ENCODE measurements at places on chromosomes 13 and 19.

GRCh38 chr19:5927441-5927821 lies 13.4 kb downstream of the CAPS start:
- no peak for DNase-seq

GRCh38 chr13:53151336-53152056 lies 122.9 kb downstream of the OLFM4 start:
- no peak for DNase-seq

DNA sequence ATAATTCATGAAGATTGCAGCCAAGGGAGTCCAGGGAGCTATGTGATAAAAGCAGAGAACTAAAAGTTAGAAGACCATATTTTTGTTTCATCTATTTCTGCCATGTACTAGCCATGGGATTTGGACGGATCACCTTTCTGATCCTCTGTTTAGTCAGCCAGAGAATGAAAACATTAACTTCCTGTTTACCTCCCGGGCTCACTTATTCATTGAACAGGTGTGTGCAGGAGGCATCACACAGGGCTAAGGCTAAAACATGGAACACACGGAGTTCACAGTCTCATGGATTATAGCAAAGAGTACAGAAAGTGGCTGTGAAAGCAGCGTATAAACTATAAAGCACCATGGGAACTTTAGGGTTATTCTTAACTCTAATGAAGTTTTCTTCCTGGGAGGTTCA lies 96.8 kb downstream of the GPR12 start:
- DNase-seq = no peak

DNA sequence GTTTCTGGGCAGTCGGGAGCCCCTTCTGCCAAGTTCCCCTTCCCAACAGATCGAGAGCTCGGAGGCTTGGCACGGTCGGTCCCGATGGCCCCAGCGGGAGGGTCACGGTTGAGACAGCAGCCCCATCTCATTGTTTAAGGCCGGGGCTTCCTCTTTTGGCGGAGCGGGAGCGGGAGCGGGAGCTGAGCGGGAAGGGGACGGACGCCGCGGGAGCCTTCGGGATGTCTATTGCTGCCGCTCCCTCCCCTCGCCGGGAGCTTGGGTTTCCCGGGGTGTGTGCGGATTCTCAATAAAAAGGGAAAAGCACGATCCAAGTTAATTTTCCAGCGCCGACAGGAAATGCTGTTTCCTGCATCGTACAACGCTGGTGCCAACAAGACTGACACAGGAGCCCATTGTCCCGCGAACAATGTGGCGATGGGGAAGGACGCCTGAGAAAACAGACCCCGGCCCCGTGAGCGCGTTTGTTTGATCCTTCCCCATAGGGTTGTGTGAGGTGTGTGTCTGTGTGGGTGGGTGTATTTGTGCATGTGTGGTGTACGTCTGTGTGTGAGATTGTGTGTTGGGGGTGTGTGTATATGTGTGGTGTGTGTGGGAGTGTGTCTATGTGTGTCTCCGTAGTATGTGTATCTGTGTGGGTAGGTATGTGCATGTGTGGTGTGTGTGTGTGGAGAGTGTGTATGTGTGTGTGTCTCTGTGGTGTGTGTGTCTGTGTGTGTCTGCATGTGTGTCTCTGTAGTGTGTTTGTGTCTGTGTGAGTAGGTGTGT lies 36.3 kb upstream of the FLT1 start:
- DNase-seq = no peak

- DNase-seq = no peak
Measured at GRCh38 chr13:48161530-48162179, 66.8 kb upstream of the MED4 start.

GRCh38 chr13:30665638-30666037 lies 47.9 kb downstream of the USPL1 start:
- DNase-seq = no peak

DNA sequence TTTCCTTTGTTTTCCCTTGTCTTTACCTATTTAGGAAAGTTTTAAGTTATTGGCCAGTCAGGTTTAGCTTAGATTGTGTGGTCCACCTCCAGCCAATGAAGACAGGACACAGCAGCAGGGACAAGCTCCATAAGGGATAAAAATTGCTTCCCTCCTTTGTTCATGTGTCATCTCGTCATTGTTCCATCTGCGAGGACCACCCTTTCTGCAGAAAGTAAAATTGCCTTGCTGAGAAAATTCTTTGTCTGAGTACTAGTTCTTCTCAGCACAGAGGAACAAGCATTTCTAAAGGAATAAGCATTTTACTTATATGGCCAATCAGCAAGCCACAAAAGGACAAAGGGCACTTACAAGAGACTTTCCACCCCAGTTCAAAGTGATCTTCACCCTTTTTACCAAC lies 11.4 kb downstream of the ZNF560 start:
- DNase-seq = no peak

GRCh38 chr19:3007975-3008374 lies 21.1 kb downstream of the TLE2 start:
- no peak for DNase-seq

DNA sequence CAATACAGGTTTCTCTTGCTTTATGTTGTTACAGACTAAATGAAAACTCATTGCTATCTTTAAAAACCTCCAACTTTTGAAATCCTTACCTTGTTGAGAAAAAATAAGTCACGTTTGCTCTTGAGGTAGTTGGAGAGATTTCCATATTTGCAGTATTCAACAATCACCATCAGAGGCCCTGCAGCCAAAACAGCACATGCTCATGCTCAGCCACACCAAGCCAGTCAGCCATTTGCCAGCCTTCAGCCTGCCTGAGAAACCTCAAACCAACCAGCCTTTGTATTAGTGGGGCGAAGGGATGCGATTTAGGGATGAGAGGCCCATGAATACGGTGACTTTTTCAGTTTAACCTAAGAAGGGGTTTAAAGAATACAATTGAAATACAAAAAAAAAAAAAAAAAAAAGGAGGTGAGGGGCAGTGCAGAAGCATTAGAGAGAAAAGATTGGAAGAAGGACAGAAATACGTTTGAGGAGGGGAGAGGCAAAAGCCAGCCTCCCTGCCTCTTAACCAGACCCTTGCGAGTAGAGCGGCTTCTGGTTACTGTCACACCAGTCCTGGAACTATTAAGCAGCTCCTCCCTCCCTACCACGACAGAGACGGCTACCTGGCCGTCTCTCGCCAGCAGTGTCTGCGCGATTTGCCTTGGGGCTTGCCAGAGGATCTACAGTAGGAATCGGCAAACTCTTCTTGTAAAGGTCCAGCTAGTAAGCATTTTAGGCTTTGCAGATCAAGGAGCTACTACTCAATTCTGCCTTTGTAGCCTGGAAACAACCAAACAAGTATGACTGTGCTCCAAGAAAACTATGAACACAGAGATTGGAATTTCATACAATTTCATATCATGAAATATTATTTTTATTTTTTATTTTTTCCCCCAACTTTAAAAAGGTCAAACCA lies 167.3 kb downstream of the FLT1 start:
- no peak for DNase-seq

GRCh38 chr13:112782429-112783010 lies 92.7 kb downstream of the ATP11A start:
- no peak for DNase-seq

- no peak for DNase-seq
Measured at GRCh38 chr19:49849433-49850220, 1.3 kb upstream of the PTOV1 start.

- DNase-seq = no peak
Measured at GRCh38 chr19:10299545-10300458, 9.8 kb downstream of the ZGLP1 start.

- no peak for DNase-seq
Measured at GRCh38 chr19:5803441-5803751, 1.5 kb upstream of the NRTN start.

GRCh38 chr13:90792335-90792734 lies 555.2 kb upstream of the MIR17HG start:
- no peak for DNase-seq

DNA sequence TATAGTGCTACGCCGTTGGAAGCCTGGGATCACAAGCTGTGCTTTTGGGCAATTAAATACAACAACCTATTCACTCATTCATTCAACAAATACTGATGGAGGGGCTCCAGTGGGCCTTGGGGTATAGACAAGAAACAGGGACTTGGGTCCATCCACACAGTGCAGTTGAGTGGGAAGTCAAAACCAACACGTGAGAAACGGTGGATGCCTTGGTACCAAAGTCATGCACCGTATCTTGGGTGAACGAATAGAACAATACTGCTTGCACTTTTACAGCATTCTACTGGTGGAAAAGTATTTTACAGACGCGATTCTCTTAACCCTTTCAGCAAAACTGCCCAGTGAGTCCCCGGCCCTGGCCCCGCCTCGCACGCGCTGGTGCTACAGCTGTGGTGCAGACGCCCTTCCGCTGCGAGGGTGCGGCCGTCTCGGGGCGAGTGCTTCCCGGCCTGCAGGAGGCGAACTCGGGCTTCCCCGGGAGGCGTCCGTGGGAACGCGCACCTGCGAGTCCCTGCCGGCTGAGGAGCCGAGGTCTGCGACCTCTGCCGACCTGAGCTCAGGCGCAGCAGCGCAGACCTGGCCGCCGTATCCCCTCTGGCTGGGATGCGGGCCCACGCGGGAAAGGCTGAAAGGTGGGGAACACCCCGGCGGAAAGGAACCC lies 8.3 kb downstream of the TNFRSF19 start:
- peak; percentile 12 for DNase-seq

- DNase-seq = no peak
Measured at GRCh38 chr13:104779311-104779993, 1713.2 kb upstream of the SLC10A2 start.

GRCh38 chr19:10872546-10873107 lies 1.3 kb downstream of the CARM1 start:
- no peak for DNase-seq

DNA sequence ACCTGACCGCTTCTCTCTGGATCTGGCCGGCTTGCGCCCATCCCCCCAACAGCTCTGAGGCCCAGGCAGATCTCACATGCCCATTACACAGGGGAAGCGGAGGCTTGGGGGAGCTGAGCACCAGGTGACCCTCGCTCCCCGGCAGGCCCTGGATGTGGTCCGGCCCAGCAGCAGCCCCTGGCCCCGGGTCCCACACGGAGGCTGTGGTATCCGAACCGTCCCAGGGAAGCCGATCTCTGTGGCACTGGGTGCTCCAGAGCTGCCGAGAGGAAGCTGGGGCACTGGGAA lies 27.7 kb downstream of the SBNO2 start:
- no peak for DNase-seq

DNA sequence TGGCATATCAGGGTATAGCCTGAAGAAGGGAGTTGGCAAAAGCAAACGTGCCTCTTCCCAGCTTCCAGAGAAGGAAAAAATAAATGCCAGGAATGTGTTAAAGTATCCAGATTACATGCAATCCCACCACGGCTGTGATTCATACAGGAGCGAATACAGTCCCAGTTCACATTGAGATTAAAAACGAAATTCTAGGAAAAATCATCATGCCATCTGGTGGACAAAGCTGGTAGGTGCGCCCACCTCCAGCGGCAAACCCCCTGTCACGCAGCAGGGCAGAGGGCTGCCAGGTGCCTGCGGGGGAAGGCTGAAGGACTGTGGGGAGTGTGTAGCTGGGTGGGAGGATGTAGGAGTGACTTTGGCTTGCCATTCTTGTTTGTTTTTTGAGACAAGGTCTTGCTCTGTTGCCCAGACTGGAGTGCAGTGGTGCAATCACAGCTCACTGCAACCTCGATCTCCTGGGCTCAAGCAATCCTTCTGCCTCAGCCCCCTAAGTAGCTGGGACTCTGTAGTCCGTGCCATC lies 6.4 kb upstream of the DMWD start:
- peak; percentile 48 for DNase-seq

DNA sequence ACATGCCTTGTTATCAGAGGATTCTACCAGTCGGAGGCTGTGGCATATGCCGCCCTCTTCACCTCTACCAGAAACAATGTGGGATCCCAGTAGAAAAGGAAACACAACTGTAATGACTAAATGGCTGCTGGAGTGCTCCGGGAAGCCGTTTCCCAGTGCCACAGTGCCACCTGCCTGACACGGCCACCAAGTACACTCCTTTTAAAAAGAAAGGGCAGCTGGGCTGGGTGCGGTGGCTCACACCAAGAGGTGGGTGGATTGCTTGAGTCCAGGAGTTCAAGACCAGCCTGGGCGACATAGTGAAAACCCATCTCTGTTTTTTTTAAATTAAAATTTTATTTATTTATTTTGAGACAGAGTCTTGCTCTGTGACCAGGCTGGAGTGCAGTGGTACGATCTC lies 67.3 kb downstream of the TRPM4 start:
- no peak for DNase-seq

GRCh38 chr13:27309967-27310598 lies 39.5 kb downstream of the RASL11A start:
- DNase-seq = no peak

All from activated gamma-delta T cell treated with anti-CD3 and anti-CD28 coated beads, Interleukin-2, amount 50 U/mL, for 16 hours (primary cell).